ENCODE measurements at places on chromosomes 12 and 14.

DNA sequence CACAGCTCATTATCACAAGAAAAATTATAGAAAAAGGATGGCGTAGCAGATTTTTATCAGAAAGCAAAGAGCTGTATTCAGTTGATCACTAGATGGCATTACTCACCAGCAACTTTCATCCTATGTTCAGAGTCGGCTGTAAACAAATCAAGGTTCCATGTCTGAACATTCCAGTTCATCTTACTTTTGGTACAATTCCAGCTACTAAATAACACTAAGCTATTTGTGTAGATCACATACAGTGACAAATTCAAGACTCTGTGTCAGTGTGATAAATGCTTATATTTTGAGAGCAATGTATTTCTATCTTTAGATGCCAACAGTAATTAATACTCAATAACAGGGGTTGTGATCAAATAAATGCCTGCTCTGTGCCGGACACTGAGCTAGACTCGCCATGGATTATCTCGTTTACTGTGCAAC lies 30.1 kb downstream of the NRDE2 start:
- DNase-seq: peak; percentile 76

DNA sequence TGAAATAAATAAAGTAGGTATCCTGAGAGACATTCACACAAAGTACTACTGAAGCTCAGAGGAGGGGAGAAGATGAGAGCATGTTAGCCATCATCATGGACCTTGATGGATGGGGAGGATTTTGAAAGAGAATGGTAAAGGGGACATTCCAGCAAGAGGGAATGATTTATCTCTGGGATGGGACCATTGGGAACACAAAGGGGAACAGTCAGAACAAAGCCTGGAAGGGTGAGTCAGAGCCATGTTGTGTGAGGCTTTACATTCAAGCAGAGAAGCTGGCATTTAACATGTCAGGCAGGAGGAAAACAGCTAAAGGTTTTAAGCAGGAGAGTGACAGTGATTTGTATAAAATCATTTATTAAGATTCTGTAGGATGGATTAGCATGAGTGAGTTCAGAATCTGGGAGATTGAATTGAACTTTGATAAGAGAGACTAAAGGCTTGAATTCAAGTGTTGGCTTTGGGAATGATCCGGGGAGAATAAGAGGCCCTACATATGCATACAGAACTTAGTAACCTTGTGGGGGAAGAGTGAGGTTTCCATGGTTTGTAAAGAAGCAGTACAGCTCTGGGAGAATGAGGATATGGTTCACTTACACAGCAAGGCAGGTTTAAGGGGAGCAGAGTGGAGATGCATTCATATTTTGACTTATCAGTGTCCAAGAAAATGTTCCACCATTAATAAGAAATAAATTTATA lies 174.4 kb downstream of the SYT10 start:
- DNase-seq: no peak

GRCh38 chr12:43891856-43892574 lies 56.1 kb downstream of the TMEM117 start:
- peak; percentile 82 for DNase-seq

GRCh38 chr12:116443821-116444589 lies 115.2 kb upstream of the MAP1LC3B2 start:
- no peak for DNase-seq

DNA sequence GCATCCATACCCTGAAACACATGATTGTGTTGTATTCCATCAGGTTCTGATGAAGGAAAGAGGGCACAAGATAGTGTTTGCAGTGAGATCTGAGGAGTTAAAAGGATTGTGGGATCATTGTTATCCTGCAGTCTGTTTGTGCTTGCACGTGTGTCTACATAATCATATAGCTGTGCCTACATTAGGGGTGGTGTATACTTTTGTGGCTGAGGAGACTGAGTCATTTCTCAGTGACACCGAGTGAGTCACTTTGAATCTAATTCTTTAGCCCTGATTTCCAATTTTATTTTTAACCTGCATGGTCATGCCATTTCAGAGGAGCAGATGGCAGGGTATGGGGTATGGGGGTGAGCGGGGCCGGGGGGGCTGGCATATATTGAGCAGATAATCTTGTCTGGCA lies 133.2 kb downstream of the ANO4 start:
- DNase-seq: peak; percentile 35

DNA sequence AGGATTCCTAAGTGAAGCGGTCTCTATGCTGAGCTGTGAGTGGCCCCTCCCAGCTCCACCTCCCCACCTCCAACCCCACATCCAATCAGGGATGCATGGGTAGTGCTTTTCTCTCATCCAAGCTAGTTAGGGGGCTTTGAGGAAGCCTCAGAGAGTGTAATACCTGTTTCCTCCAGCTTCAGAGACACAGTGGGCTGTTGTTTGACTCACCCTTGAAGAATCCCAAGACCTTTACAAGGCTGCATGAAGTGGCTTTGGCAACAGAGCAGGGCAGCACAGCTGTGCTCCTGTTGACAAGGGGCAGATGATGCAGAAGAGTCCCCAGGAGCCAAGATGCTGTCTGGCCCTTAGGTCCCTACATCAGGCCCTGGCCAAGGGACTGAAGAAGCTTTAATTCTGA lies 27.1 kb upstream of the CLMN start:
- peak; percentile 53 for DNase-seq

DNA sequence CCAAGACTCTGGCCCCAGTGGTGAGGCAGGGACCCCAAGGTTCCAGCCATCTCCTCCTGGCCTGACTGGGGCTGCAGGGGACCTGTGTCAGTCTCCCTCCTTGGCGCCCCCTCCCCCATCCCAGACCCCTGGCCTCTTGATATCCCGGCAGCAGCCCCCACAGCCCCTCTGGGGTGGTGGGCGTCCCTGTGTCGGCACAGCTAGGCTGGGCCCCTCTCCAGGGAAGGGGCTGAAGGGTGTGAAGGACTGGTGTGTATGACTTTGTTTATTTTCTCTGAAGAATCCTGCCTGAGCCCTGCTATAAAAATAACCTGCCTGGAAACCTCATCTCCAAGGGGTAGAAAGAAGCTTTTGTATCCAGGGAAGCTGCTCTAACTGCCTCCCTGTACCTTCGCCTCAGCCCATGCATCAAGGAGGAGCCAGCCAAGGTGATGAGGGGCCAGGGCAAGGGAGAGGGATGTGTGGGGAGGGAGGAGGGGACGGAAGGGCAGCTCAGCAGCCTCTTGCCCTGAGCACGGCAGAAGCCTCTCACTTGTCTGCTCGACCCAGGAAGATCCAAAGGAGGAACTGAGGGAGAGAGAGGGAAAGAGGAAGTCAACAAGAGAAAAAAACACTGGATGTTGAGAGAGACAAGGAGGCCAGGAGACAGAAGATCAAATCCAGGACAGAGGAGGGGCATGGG lies 25.4 kb upstream of the COL2A1 start:
- no peak for DNase-seq

DNA sequence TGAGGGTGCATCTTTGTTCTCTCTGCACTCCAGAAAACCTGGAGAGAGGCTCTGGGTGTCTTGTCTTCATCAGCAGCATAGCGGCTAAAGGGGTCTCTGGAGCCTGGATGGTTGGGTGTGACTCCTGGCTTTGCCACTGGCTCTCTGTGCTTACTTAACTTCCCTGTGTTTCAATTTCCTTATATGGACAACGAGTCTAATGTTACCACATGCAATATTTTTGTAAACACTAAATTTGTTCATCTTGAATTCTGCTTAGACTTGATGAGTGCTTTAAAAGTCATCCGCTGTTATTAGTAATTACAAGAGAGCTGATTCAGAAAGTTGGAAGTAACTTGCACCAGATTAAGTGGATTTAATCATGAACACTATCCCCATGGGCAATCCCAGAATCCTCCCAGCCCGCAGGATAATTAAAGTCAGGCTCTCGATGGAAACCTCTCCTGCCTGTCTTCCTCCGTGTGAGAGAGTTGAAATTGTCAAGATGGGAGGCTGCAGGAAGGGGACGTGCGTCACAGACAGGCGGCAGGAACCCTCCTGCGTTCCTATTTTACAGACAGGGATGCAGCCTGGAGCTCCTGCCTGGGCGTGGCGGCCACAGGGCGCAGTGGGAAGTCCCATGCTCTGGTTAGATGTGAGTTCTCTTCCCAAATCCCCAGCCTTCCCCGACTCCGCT lies 201.2 kb downstream of the TTC8 start:
- no peak for DNase-seq

DNA sequence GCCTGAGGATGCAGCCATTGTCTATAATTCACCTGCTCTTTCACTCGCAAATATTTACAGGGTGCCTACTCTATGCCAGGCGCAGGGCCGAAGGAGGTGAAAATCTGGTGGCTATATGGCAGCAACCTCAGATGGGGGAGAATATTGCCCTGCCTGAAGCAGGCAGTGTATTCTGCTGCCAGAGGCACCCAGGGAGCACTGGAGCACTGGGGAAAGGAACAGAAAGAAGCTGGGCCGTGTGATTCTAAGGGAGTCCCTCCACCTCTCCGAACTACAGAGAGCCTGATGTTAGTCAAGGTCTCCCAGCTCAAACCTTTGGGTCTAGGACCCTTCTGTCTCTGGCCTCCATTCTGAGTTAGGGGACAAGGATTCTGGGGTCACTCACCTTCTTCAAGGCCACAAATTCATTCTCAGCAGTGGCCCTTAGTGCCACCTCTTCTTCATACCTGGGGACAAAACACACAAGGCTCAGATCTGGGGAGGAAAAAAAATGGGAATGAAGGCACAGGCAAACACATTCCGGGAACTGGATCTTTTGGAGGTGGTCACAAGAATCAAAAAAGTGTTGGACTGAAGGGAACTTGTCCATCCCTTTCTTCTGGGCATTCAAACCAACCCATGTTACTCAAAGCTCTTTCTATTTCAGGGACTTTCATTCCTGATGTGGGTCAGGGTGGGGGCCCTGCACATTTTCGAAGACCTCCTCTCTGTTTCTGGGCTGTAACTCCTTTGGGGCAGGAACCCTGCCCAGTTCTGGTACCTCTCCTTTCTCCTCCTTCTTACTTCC lies 19.3 kb upstream of the KRT86 start:
- DNase-seq: no peak

GRCh38 chr12:68784015-68784414 lies 24.0 kb upstream of the MDM2 start:
- DNase-seq: peak; percentile 45
